Kidney capillary endothelial cell (primary cell): ENCODE measurements at places on chromosomes 2 and 18.

DNA sequence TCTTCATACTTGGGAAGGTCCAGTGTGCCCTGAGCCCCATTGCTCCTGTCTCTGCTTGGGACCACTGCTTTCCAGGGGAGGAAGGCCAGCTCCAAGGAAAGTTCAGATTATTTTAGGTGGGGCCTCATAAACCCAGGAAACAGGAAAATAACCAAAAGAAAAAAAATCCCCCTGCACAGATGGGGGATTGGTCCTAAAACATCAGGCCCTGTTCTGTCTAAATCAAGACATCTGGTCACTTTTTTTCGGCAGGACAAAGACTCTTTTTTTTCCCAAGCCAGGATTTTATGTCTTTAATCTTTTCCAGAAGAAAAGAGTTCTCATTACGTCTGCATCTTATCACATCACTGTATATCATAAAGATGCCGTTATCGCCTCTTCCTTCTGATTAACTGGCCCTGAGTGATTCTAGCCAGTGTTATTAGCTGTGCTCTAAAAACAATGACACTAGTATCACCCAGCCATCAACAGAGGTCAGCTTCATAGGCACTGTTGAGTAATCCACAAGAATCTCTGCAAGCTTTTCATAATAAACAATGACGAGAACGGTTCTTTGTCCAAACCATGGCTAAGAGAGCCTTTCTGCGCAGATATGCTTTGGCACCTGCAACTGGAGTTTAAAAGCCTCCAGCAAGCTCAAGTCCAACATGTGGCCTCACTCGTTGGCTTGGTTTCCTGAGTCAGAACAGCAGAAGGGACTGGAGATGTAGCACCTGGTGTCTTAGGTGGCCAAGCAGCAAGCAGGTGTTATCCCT is 138.2 kb downstream of the VAPA start:
- no peak for DNase-seq

DNA sequence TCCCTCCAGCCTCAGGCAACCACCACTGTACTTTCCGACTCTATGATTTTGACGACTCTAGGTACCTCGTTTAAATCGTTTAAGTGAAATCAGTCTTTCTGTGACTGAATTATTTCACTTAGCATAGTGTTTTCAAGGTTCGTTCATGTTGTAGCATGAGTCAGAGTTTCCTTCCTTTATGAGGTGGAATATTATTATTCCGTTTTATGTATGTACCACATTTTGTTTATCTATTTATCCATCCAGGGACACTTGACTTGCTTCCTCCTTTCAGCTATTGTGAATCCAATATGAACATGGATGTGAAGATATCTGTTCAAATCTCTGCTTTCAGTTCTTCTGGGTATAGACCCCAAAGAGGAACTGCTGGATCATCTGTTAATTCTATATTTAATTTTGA is 19.1 kb downstream of the IL1R2 start:
- DNase-seq, result no peak

- DNase-seq, result peak; percentile 50
Observed at GRCh38 chr2:165794536-165794928, 485 bp upstream of the GALNT3 start.

DNA sequence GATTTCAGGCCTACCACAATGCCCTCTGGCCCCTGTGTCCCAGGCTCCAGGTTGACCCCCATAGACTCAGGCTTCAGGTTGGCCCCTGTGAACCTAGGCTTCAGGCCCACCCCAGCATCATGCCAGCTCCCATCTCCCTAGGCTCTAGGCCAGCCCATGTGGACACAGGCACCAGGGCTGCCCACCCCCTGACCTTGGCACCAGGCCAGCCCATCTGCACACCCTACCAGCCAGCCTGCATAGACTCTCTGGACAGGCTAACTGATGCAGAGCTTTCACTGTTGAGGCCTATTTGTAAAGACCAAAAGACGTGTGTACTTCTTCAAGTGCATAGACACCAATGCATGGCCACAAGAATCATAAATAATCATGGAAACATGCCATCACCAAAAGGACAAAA is 83.9 kb downstream of the VAPA start:
- no peak for DNase-seq

DNA sequence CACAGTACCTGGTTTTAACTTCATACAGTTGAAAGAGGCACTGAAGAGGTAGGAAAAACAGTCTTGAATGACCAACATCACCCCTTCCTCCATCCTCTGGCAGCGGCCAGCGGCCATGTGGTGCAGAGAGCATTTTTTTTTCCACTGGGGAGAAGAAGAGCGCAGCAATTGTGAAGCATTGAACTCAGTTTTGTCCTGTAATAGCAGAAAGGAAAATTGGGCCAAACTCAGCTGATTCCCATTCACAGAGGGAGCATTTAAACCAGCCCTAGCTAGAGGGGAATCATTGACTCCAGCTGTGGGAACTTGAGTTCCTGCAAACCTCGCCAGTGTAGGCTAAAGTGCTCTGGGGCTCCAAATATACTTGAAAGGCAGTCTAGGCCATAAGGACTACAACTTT is 316.6 kb upstream of the CHST9 start:
- DNase-seq, result no peak

DNA sequence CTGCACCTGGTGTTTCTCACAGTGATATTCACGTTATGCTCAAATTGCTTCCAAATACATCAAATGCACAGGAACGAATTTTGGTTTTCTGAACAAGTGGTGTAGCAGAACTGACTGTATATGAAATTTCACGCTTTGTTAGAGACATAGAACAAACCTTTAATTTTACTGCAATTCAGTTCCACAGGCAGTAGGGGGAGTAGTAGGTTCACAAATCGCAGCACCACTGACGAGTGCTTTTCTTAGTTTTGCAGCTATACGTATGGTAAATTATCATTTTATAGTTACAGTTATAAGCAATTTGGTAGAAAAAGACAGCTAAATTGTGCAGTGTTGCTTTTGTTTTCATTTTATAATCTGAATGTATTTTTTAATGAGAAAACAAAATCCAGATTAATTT is 113.3 kb downstream of the KIAA1328 start:
- peak; percentile 44 for DNase-seq

GRCh38 chr18:13606604-13607254 is 119.6 kb downstream of the FAM210A start:
- DNase-seq, result no peak

DNA sequence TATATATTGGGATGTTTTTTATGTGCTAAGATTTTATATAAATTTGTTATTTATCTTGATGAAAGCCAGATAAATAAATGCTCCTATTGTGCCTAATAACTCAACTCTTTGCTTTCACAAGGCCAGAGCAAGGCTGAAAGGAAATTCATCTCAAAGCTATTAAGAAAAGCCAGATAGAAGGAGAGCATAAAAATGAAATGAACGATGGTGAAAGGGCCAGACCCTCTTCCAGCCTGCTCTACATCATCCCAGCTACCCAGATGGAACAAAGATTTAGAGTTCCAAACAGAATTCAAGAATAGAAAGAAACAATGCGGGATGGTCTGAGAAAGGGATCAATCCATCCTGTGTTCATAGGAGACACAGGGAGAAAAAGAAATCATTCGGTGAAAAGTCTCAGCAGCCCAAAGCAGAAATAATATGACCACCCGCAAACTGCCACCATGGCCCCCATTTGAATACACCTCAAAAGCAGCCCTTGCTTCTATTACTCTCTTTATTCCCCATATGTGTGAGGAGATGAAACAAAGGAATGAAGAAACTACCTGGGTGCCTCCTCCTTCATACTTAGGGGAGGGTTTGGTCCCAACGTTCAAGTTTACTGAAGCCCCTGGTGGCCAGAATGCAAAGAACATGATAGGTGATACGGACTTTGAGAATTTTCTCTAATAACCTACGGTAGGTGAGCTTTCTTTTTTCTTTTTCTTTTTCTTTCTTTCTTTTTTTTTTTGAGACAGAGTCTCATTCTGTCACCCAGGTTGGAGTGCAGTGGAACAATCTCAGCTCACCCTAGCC is 110.1 kb upstream of the FBXO11 start:
- no peak for DNase-seq

DNA sequence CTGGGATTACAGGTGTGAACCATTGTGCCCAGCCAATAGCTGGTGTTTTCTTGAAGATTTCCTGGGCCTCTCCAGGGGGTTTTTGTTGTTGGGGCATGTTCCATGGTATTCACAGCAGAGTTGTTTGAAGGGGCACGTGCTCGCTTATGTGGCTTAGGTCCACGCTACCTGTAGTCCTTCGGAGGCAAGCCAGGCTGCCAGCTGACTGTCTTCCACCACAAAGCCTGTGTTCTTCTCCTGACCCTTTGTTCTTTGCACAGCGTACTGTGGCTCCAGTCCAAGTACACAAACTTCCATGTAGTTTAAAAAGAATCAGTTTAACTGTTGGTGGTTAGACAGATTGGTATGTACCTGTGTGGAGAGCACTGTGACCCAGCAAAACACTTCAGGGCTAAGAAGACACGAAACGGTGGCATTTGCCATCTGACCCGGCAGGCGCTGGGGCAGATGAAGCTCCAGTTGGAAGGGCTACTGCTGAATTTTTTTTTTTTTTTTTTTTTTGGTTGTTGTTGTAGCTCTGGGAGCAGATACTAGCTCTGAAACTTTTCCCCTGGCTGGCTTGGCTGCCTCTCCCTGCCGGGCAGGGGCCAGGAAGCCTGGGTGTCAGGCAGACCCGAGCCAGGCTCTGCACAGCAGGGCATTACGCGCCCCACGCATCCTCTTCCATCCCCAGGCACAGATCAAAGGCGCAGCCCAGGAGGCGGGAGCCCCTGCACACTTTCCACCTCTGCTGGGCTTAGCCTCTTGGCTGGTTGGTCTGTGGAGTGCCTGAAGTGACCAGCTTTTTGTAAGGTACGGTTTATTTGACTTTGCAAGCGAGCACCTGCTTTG is 5.7 kb downstream of the GREB1 start:
- DNase-seq, result no peak

DNA sequence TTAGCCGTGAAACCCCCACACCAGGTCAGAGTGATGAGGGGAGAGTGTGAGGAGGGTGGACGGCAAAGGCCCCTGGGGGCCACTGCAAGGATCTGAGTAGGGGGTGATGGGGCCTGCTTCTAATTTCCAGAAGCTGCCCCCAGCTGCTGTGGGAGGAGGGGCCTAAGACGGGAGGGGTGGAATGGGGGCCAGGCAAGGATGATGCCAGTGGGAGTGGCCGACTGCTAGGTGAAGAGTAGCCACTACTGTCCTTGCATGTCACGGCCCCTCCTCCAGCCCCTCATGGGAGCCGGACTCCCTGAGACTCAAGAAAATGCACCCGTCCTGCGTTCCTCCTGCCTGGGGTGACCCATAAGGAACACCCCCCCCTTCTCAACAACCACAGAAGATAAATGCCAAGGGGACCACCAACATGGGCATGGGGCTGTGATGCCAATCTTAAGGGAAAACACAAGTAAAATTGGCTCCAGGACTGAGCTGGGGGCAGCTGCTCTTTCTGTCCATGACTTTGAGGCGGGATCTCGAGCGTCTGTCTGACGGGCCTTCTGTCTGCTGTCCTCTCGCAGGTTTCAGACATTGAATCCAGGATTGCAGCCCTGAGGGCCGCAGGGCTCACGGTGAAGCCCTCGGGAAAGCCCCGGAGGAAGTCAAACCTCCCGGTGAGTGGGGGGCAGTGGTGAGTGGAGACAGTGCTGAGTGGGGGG is 24.2 kb upstream of the PRLH start:
- no peak for DNase-seq

DNA sequence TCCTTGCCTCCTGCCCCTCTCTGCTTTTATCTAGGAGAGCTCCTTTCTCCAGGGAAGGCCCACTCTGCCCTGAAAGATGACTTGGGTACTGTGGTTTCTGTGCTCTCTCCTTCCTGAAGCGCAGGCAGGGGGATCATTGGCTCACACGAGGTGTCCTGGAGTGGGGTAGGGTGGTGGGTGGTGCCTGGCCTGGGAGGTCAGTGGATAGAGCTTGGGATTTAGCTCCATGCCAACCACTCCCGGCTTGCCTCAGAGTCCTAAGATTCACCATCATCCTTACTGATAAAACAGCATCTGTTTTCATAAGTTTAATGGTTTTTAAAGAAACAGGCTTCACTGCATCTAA is 63.1 kb downstream of the CIB4 start:
- DNase-seq, result no peak

- DNase-seq, result no peak
Observed at GRCh38 chr2:145739681-145740080, 1219.8 kb upstream of the ZEB2 start.

DNA sequence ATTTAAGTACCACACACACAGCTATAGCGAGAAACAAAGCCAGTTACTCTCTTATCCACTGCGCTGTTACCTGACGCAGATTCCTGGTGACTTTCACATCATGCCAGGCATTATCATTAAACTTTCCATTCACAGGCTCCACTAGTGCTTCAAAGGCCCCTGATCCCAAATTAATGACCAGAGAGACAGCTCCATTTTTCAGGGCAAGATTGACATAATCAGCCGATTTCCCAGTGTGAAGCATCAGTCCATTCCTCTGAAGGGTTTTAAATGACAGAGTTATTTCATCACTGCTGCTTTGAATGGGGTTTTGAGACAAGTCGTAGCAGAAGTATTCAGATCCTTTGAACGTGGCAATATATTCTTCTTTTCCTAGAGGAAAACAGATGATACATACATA is 408.7 kb downstream of the NRXN1 start:
- no peak for DNase-seq

- DNase-seq, result no peak
Observed at GRCh38 chr2:221569425-221569845, 2.7 kb downstream of the EPHA4 start.

DNA sequence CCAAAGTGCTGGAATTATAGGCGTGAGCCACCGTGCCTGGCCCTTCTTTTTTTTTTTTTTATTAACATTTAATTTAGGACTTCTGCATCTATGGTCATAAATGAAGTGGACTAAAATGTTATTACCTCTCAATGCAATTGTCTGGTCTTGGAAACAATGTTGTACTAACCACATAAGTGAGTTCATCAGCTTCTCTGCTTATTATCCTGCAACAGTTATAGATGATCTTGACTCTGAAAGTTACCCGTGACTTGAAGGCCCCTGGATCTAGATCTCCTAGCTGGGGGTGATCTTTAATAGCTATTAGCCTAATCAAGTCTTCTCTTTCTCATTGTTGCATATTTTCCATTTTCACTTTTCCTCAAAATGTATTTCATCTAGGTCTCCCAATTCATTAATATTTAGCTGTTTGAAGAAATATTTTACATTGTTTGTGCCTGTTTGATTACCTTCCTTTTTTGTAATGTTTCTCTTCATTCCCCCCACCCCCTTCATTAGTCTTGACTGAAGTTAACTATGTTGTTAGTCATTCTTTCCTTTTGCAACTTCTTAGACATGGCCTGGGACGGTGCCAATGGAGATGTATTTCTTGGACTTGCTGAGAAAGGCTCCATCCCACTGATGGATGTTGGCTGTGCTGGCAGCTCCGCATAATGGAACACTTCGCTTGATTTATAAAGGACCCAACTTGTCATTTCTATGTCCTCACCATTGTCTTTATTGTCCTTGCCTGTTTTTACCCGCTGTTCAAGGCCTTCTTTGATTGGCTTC is 141.6 kb upstream of the RIOK3 start:
- peak; percentile 82 for DNase-seq

DNA sequence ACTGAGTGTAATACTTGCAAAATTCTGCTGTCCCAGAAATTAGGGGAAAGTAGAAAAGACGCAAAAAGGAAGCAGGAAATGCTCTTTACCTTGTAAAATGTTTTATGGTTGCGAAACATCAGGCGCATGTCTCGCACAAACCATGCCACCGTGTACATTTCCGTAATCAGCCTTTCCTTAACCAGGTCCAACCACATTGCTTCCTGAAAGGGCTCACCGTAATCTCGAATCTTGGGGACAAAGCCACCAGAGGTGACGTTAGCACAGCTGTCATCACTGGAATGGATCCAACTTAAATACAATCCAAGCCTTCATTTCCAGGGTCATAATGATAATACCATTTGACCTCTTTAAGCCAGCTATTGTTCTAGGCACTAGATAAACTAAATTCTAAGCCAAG is 49.3 kb downstream of the SP110 start:
- peak; percentile 51 for DNase-seq
